ENCODE measurements at places on chromosomes 11 and 22.

DNA sequence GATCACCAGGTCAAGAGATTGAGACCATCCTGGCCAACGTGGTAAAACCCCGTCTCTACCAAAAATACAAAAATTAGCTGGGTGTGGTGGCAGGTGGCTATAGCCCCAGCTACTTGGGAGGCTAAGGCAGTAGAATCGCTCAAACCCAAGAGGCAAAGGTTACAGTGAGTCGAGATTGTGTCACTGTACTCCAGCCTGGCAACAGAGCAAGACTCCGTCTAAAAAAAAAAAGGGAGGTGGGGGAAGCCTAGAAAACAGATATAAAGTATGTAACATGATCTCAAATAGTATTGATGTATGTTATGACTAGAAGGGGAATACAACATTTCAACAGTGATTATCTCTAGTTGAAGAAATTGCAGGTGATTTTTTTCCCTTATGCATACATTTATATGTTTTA, 61.4 kb downstream of the SLC1A2 start:
- no peak for DNase-seq

GRCh38 chr22:49735411-49735900, 92.2 kb downstream of the BRD1 start:
- DNase-seq: no peak

DNA sequence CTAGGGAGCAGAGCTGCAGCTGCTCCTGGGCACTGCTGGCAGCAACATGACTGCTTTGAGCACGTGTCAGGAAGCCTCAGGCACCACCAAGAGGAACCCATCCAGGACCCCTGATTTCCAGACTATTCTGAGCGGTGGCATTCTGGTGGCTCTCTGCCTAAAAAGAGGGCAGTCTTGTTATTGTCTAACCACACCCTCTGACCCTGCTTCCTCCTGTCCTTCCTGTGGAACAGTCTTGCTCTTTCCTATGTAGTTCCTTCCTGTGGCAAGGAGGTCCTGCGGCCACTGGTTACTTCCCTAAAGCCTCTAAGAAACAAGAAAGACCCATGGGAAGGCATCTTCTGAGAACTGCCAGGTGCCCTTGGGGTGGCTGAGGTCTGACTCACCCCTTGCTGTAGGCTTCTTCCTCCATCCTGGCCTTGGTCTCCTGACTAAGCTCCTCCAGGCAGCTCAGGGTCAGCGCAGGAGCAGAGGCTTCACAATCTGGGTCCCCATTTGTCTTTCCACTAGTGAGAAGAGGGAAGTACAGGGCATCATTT, 13.1 kb upstream of the LYVE1 start:
- DNase-seq: no peak

DNA sequence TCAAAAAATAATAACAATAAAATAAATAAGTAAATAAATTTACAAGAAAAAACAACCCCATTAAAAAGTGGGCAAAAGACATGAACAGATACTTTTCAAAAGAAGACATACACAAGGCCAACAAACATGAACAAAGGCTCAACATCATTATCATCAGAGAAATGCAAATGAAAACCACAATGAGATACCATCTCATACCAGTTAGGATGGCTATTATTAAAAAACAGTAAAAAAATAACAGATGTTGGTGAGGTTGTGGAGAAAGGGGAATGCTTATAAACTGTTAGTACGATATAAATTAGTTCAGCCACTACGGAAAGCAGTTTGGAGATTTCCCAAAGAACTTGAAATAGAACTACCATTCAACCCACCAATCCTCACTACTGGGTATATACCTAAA, 44.6 kb downstream of the PRCP start:
- DNase-seq: no peak

- peak; percentile 98 for DNase-seq
These were observed 24.7 kb upstream of the SLC22A12 start for GRCh38 chr11:64566042-64566914.

- DNase-seq: no peak
These were observed 13.6 kb downstream of the SCARF2 start for GRCh38 chr22:20423906-20424551.

DNA sequence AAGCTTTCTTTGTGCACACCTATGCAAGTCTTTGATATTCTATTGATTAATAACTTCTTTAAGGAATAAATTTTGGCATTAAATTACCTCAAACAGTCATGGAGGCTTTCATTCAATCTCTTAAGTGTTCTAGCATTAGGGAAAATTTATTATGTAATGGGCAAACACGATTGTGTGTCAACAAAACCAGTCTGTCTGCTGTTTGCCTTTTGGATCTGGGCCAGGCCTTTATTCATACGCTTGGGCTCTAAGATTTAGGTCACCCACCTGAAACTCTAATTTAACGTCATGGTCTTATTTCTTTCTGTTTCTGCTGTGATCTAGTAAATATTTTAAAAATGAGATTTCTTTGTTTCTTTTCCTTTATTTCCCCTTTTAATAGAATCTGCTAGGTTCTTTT, 1270.6 kb downstream of the LRRC4C start:
- peak; percentile 87 for DNase-seq

DNA sequence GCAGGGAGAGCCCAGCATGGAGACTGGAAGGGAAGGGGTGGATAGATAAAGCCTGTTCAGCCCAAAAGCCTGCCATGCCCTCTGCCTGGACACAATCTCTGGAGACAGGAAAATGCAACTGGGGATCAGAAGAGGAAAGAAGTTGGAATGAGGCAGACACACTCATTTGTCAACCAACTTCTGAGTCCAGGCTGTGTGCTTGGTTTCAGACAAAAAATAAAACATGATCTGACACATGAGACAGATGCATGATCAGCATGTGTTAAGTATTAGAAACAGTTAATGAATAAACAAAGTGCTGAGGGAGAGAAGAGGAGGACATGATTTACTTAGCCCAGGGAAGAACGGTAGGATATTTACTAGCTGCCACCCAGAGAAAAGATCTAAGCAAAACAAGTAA, 839 bp downstream of the LRRN4CL start:
- DNase-seq: no peak

DNA sequence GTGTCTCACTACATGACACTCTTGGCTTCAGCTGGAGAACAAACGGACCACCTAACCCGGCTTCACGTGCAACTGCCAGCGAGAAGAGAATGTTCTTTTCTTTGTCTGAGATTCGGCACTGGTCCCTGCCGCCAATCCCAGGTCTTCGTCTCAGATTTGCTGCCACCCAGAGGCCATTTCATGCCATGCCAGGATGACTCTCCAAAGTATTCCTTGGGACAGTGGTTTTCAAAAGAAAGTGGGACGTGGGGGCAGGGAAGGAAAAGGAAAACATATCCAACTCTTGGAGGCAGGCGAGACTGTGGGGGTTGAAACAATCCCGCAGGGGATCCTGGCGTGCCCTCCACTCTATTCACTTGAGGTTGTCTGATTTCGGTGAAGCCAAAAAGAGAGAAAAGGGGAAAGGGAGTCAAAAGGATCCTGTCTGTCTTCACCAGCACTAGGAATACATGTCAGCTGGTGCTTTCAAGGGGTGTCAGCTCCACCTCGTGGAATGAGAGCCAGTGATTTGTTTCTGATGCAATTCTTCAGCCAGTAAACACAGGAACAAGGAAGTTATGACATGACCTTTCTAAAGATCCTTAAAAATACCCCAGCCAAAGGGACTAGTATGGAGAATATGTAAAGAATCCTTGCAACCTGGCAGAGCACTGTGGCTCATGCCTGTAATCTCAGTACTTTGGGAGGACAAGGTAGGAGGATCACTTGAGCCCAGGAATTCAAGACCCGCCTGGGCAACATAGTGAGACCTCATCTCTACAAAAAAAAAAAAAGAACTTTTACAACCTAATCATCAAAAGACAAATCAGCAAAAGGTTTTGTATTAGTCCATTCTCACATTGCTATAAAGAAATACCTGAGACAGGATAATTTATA, 41.0 kb upstream of the APLNR start:
- peak; percentile 72 for DNase-seq

GRCh38 chr22:39593931-39594285, 23.4 kb downstream of the CACNA1I start:
- DNase-seq: no peak

DNA sequence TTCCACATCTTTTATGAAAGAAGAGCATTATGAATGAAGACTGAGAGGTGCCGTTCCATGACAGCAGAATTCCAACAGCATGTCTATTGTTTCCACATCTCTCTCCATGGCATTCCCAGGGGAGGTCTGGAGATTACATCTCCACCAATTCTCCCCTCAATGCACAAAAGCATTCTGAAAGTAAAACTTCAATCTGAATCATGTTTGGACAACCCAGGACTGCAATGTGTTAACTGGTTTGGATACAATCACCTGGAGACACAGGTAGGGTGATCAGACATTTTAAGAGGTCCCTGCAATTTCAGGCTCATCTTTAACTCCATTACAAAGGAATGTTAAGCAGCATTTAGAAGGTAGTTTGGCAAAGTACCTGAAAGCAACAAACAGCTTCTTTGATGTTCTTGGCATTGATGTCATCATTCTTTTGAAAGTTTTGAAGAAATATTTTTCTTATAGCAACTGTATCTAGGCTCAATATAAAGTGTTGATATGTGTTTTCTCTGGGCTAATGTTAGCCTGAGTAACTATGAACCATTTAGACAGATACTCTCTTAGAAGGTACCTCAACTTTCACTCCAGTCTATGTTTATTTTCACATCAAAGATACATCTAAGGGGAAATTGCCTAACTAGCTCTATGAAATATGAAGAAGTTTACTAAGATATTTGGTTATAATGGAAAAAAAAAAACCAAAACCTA, 181.4 kb upstream of the MTMR2 start:
- DNase-seq: no peak

GRCh38 chr22:45823336-45823735, 151.7 kb downstream of the ATXN10 start:
- no peak for DNase-seq

DNA sequence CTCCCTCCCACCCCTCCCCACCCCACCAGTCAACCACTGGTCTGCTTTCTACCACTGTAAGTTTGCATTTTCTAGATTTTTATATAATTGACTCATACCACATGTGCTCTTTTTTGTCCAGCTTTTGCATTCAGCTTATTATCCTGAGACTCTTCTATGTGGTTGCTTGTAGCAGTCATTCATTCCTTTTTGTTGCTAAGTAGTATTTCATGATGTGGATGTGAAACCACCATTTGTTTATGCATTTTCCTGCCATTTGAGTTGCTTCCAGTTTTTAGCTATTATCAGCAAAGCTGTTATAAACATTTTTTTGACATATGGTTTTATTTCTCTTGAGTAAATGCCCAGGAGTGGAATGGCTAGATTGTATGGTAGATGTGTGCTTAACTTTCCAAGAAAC, 77.0 kb upstream of the FGF3 start:
- no peak for DNase-seq

DNA sequence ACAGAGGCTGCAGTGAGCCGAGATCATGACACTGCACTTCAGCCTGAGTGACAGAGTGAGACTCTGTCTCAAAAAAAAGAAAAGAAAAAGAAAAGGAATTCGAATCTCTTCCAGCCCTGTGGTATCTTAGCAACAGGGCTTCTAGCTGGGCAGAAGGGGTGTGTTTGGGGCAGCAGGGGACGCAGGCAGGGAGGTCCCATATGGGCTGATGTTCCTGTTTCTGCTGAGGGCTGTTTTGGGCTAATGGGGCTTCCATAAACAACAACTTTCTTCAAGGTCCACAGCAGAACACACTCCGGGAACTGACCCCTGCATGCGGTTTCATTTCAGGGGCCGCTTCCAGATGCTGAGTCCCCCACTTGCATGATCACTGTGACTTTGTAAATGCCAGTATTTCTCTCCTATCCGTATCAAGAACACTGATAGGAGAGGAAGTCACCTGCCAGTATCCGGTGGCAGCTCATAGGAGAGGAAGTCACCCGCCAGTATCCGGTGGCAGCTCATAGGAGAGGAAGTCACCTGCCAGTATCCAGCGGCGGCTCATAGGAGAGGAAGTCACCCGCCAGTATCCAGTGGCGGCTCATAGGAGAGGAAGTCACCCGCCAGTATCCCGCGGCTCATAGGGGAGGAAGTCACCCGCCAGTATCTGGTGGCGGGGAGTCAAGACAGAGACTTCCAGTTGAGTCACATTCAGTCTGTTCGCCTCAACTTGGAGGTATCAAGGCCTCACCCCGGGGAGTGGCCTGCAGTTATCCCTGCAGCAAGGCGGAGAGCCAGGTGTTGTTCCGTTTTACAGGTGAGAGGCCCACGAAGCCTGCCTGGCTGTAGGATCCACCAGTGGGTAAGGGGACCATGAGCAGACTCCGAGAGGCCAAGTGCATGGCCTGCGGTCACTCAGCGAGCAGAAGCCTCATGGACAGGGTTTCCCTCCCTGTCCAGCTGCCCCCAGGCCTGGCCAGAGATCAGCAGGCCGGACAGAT, 8.3 kb upstream of the FGF19 start:
- no peak for DNase-seq

DNA sequence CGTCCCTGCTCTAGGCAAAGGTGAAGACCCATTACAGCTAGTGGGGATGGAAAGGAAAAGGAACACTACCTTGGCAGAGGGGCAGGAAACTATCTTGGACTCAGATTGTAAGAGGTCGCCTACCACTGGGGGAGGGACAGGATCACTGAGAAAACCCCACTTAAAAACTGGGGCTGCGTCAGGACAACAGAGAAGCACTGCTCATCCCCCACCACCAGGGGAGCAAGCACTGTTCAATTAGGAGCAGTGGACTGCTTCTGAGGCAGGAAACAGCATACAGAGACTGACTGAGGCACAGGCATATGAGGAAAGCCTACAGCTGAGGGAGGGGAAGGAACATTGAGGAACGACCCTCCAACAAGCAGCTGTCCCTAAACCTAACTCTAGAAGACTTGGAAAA, 20.8 kb upstream of the DLAT start:
- DNase-seq: no peak

DNA sequence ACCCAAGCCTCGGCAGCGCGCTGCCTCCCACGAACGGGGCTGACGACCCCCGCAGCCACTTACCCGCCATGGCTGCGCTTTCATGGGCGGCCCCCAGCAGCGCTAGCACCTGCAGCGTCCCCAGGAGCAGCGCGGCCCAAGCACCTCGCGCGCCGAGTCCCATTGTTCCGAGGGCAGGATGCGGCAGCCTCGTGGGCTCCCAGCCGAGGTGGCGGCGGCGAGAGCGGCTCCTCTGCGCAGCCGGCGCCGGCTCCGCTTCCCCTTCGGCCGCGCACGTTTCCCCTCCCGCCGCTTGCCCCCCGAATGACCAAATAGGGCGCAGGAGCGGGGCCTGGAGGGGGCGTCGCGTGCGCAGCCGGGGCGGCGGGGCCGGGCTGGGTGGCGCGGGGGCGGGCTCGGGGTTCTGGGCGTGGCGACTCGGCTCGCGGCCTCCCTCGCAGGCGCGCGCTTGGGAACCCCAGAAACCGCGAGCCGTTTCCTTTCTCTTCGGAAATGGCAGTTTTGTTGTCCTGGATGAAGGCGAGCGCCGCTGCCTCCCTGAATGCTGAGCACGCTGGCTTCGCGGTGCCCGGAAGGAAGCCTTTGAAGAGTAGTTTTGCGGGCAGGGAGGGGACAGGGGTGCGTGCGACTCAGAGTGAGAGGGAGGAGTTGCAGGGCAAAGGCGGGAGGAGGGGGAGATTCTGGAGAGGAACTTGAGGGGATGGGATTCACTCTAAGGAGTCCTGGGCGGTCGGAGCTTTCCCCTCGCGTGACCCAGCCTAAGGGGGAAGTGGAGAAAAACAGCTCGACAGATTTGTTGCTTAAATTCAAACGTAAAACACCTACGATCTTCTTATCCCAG, at the start of gene TMEM123:
TMEM123 (minus strand) TSS at position 305 of the 841 bp plus-strand sequence; CDS start at position 163, 142 bp downstream.
- DNase-seq: no peak

GRCh38 chr22:49599039-49599438, 228.6 kb downstream of the BRD1 start:
- no peak for DNase-seq

- DNase-seq: no peak
These were observed 15.1 kb upstream of the SPON1 start for GRCh38 chr11:13947379-13947778.

Measured in LNCaP clone FGC (cell line).